Frontal cortex (tissue), 4 donors: ENCODE measurements at places on chromosomes 1 and 21.

- DNase-seq: no peak
These were observed 26.6 kb downstream of the DHRS3 start for GRCh38 chr1:12591267-12591938.

DNA sequence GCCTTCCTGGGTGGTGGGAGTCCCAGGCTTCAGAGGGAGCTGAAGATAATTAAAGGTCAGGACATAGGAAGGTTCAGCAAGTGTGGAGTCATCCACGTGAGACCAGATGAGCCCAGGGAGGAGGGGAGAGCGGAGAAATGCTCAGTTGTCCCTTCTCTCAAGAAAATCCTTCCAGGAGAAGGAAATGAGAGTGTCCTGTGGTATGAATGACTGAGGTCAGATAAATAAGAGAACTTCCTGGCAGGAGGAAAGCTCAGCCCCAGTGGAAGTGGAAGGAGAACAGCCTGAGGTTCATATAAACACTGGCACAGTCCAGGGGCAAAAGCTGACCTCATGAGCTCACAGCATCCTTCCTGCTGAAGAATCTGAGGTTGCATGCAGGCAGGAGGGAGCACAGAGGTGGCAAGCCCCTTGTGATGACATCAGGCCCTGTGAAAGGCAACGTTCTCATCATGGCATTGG is 97.6 kb downstream of the NAV1 start:
- DNase-seq: no peak

GRCh38 chr1:19676438-19676922 is 11.8 kb downstream of the HTR6 start:
- DNase-seq: no peak

DNA sequence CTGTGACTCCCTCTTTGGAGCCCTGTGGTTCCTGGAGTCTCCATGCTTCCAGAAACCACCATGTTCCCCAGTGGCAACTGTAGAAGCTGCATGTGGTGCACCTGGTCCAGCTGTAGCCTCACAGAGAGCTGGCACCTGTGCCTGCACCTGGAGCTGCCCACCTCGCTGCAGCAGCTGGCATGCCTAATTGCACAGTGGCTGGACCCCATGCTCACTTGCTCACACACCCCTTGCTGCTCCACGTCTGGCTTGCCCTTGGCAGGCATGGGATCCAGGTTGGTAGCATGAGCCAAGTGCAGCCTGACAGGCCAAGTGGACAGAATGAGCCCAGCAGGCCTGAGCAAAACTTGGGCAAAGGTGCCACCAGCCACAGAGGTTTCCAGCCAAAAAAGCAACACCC is 680.1 kb downstream of the MATN1 start:
- DNase-seq: no peak

DNA sequence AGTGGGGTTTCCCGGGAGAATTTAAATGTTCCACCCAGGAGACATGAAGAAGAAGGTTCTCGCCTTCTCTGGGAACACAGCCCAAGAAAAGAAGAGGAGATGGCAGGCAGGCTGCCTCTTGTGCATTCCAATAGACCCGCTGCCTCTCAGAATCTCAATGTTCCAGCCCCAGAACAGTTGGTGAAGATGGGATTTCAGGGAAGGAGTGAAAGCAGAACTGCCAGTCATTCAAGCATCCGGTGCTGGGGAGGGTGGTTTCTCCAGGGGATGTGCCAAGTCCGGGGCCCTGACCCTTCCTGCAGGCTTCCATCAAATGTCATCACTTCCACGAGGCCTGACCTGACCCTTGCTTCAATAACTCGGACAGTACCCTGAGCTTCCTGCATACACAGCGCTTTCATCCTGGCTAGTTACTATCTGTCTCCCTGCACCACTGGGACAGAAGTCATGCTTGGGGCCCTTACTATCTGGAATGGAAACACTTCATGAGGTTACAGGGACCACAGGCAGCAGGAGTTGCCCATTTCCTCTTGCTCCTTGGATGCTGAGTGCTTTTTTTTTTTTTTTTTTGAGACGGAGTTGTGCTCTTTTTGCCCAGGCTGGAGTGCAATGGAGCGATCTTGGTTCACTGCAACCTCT is 386.6 kb upstream of the POU3F1 start:
- DNase-seq: no peak

DNA sequence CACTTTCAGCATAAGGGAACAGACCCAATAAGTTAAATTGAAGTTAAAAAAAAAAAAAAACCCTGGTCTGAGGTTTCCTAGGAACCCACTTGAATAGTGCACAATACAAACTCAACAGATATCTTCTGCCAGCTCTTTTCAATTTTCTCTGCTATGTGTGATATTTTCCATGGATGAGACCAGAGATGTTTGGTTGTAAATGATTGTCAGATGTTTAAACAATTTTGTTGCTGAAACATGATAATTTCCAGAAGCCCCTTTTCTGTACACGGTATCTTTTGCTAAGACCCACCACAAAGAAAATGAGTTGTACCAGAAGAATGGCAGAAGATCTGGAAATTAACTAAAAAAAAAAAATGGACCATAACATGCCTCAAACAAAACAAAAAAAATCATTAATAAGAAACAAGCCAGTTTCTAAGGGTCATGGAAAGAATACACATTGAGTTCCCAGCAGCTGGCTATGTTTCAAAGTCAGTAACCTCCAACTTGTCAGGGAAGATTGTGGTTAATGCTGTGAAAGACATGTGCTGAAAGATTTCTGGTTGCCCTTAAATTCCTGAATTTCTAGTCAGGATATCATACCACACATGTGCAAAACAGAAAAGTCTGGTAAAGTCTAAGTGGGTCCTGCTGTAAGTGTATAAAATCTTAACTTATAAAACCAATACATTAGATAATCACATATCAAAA is 35.6 kb upstream of the MGST3 start:
- DNase-seq: no peak

DNA sequence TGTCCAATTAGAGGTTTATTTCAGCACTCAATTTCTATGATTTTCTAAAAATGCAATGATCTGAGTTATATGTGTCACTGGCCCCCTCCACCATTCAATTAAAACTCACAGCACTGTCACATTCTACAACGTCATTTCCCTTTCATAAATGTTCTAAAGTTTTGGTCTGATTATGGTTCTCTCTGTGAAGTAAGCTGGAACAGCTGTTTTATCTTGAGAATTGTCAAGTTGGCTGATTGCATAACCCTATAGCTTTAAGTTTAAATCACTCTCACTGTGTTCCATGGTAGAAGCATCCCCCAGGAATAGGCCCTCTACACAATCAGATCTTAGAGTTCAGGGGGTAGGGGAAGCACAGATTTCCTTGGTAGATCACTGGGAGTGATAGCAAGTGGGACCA is 41.4 kb upstream of the DNASE2B start:
- DNase-seq: no peak

GRCh38 chr1:207025146-207025880 is 7.2 kb downstream of the C1orf116 start:
- no peak for DNase-seq

DNA sequence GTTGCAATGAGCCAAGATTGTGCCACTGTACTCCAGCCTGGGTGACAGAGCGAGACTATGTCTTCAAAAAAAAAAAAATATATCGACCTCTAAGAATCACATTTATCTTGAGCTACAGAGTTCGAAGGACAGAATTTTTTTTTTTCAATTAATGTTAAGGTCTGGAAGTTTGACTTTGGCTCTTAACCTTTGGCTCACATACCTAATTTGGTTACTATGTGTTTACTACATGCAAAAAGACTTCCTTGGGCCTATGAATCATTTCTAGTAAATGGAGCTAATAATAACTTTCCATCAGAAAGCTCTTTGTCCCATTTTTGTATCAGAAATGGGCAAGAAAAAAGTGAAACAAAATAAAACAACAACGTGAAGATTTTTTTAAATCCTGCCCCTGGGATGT is 351.2 kb downstream of the SMYD3 start:
- no peak for DNase-seq

DNA sequence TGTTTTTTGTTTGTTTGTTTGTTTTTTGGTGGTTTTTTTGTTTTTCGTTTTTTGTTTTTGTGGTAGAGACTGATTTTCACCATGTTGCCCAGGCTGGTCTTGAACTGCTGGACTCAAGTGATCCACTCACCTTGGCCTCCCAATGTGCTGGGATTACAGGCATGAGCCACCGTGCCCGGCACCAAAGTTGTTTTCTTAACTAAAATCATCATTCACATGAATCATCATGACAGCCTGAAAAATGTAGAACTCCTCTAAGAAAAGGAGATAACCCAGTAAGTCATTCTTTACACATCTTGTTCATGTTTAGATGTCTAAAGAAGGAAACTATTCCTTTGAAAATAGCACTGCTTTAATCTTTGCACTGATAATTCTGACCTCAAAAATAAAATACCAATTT is 37.5 kb downstream of the DISP1 start:
- DNase-seq: no peak

DNA sequence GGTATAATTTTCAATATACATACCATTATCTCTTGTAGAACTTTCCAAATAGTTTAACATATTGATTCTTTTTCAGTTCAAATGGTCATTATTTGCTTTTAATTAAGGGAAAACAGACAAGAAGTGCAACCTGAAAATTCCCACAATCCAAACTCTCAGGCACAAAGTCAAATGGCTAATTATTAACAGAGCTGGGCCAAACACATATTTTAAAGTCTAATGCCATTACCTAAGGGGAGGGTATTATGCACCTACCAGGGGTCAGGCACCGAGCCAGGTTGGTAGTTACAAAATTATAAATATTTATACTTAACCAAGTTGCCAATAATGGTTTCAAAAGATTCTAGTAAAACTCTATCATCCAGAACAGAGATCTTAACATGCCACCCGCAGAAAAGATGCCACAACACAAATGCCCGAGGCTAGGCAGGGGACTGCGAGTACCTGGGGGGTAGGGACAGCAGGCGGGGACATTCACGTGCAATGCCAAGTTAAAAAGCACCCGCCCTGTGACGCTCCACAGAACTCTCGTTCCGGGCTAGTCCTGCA is 15.0 kb downstream of the LBR start:
- no peak for DNase-seq

DNA sequence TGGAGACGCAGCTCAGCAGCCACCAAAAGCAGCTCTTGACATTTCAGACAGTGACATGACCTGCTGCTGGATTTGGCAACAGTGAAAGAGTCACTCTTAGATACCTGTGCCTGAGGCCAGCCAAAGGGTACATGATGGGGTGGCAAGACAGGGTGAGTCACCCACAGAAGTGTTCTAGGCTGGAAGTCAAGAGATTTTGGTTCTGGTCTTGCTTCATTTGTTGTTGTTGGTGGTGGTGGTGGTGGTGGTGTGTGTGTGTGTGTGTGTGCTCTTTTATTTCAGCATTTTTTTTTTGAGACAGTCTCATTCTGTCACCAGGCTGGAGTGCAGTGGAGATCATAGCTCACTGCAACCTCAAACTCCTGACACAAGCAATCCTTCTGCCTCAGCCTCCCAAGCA is 25.8 kb downstream of the SHISAL2A start:
- no peak for DNase-seq

GRCh38 chr1:190129366-190129765 is 348.3 kb downstream of the BRINP3 start:
- DNase-seq: no peak

DNA sequence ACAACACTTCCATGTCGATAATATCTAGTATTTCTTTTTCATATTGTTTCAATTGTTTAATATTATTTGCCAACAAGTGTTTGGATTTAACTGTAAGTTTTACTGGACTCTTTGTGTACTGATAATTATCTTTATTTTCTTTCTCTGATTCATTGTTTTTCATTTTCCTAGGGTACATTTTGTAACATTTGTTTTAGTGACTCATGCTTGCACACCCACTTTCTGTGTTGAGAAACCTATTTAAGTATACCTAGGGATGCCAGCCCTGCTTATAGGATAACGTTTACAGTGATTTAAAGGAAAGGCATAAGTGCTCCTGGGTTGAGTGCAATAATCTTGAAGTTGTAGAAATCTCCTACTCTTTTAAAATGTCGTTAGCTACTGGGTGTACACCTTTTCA is 1386.0 kb upstream of the ADGRL4 start:
- DNase-seq: no peak

GRCh38 chr21:36769051-36769839 is 70.3 kb downstream of the SIM2 start:
- DNase-seq: no peak

DNA sequence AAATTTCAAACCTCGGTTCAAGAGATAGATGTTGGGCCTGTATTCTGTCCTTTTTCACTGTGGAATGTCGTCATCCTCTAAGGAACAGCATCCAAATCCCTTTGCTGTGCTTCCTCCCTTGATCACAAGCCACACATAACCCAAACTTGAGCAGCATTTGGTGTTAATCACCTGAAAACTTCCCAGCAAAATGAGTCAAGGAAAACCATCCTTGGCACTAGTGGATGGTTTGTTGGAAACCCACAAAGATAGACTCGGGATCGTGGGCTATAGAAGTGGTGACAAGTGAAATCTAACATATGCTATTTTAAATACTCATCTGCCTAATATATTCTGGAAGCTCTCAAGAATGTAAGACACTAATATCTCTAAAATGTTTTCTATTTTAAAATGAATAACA is 459.1 kb downstream of the SETD4 start:
- DNase-seq: no peak

GRCh38 chr1:180096584-180097325 is 57.9 kb upstream of the QSOX1 start:
- DNase-seq: no peak

DNA sequence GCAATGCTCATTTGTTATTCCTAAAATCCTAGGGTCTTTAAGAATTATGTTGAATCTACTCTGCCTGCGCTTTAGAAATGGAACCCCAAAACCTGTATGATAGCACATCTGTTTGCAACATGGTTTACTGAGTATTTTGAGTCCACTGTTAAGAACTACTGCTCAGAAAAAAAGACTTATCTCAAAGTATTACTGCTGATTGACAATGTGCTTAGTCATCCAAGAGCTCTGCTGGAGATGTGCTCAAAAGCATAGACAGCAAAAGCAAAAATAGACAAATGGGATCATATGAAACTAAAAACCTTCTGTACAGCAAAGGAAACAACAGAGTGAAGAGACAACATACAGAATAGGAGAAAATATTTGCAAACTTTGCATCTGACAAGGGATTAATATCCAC is 107.0 kb downstream of the CTH start:
- no peak for DNase-seq

DNA sequence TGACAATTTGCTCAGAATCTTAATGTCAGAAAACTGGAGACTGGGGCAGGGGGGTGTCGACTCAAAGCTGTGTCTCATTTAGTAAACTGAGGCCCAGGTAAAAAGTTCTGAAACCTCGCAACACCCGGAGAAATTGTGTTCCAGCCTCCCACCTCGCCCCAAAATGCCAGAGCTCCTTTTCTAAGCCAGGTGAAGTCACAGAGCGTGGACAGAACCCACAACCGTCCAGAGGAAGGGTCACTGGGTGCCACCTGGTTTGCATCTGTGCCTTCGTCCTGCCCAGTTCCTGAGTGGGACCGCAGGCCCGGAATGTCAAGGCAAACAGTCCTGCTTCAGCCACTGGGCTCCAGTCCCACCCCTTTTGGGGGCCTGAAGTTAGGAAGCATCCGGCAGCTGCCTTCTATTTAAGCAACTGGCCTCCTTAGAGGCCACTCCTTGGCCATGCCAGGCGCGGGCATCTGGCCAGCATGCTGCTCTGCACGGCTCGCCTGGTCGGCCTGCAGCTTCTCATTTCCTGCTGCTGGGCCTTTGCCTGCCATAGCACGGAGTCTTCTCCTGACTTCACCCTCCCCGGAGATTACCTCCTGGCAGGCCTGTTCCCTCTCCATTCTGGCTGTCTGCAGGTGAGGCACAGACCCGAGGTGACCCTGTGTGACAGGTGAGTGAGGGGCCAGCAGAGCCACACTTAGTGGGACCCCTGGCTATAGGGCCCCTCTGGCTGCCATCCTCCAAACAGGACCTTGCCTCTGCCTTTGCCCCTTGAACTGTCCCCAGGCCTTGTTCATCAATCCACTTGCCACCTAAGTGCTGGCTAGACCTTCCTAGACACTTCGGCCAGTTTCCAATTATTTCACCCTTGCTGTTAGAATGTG is at the start of gene TAS1R1:
TSS of gene TAS1R1 (plus strand) at position 401 of the 872 bp plus-strand sequence. CDS start at position 468, 67 bp downstream.
- DNase-seq: no peak

GRCh38 chr1:11650331-11650991 is 3.8 kb downstream of the FBXO2 start:
- peak; percentile 75 for DNase-seq
